Neural cell (in vitro differentiated cells): ENCODE measurements at places on chromosomes 16 and 17. TPM values are rescaled to one million over a fixed set of nuclear protein-coding genes. Genes with fewer than 3 reads are reported as not detected.

The DNAI2 gene
- not detected in 2 replicates for polyA plus RNA-seq

The SOST gene
- 0.10 TPM in 1 of 2 replicates, not detected in the other for polyA plus RNA-seq

The PDILT gene
- polyA plus RNA-seq, result not detected in 2 replicates

The TBC1D28 gene
- 2.1 and 2.2 TPM in 2 replicates for polyA plus RNA-seq

The IFI35 gene
- polyA plus RNA-seq, result not detected in 2 replicates
